ENCODE measurements at places on chromosomes 6 and 20.

- no peak for DNase-seq
Observed at GRCh38 chr6:156713548-156713947, 63.6 kb upstream of the ARID1B start.

DNA sequence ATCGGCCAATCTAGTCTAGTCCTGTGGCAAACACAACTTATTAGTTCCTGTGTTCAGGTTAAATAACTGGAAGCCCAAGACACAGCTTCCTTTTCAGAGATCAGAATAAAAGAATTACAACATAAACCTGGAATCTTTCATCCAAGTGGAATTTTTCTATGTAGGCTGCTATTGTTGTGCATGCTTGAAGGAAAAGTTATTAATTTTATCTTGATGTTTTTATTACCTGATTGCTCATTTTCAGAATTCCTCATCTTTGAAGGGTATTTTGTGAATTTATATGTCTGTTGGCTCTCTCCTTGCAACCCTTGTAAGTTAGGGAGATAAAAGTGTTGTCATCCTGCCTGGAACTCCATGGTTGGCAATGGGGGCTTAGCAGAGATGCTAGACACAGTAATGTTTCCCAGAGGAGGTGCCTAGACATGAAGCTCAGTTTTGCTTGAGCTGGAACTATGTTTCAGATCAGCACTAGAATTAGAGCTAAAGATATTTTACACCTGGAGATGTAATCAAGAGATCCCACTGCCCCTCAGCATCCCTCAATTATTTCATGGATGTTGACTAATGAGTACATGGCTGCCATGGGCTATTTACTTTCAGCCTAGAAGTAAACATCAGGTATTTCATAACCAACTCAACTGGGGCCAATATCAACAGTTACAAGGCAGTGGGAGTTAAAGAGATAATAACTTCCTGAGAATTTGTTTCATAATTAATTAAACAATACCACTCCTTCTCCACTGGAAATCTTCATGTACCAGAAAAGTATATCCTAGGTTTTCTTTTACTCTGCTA lies 367.0 kb upstream of the MARCKS start:
- no peak for DNase-seq

- no peak for DNase-seq
Observed at GRCh38 chr6:109031416-109031815, 63.2 kb downstream of the SESN1 start.

DNA sequence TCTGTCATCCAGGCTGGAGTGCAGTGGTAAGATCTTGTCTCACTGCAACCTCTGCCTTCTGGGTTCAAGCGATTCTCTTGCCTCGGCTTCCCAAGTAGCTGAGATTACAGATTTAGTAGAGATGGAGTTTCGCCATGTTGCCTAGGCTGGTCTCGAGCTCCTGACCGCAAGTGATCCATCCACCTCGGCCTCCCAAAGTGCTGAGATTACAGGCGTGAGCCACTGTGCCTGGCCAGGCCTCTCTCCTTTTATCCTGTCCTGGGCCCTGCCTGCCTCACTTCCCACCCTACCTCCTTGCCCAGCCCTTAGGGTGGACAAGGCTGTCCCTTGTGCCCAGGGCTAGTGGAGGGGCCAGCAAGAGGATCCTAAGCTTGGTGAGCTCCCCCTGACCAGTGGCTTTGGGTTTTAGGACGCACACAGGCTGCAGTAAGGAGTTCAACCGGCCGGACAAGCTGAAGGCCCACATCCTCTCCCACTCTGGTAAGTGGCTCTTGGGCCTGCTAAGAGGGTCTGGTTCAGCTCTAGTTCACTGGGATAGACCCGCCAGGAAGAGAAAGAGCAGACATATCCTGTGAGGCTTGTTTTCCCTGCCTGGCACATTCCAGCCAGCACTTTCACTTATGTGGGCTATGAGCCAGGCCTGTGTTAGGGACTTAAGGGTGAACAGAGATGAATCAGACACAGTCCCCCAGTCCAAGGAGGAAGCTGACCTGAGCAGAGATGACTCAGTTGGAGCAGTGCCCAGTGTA lies 21.9 kb upstream of the CHMP4B start:
- no peak for DNase-seq

GRCh38 chr6:91485047-91485446 lies 898.2 kb upstream of the MAP3K7 start:
- no peak for DNase-seq

DNA sequence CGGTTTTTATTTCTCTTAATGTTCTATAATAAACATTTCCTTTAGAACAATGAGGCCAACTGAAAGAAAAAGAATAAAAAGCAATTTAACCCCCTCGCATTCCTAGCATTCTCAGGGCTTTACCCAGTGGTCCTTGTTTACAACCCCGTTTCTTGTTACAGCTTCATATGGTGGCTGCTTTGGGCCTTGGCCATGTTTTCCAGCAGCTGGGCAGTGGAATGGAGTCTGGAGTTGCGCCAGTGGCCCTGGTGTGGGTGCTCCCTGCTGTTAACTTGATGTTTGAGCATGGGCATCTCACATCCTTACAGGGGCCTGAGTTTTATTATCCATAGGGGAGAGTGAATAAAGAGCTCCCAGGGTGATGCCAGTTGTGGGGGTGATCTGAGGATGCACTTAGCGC lies 18.8 kb downstream of the EFCAB8 start:
- no peak for DNase-seq

- no peak for DNase-seq
Observed at GRCh38 chr6:126614642-126615504, 275.0 kb downstream of the CENPW start.

DNA sequence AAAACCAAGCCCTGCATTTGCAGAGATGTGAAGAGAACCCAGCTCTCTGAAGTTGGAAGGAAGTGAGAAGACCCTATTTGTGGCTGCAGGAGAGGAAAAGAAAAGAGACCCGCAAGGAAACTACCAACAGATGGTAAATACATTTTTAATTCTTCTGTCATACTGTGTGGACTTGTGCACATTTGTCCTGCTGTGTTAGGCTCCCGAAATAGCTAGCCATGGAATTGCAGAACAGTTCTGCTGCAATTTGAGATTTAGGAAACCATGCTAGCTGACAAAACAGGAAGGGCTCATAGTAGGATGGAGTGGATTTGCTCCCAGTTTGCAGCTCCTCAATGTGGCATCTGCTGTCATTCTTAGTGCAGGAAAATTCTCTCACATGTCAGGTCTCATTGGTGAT lies 12.1 kb upstream of the ATXN1 start:
- no peak for DNase-seq

DNA sequence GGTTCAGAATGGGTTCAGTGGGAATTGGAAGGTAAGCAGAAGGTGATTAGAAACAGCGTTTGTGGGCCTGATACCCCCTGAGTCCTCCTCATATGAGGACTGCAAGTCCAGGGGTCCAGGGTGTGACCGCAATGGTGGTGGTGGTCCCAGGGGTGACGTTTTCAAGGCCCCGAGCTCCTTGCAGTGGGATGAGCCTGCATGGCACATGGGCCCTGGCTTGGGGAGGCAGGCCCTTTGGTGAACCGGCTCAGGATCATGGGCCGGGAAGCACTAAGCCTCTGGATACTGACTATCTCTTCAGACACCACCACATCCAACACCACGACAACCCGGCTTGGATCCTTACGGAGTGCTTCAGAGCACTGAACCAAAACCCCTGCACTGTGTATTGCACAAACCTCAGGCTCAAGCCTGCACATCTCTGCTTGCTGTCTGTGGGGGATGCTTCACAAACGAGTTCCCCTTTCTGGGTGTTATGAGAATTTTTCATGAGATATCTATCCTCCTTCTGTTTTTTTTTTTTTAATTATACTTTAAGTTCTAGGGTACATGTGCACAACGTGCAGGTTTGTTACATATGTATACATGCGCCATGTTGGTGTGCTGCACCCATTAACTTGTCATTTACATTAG lies 67.9 kb downstream of the STK35 start:
- no peak for DNase-seq

DNA sequence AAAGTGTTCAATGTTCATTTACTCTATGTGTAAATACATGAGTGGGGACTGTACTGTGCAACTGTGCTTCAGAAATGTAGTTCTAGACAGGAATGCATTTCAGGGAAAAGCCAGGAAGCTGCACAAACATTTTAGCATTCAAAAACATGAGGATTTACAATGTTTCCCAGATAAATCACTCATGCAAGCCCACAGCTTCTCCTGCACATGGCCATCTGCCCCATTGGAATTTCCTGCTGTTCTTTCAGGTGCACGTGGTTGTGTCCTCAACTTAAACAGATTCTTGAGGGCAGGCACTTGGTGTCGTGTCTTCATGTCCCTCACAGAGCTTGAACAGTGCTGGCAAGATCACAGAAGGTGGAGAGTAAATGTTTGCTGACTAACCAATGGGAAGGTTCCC lies 101.5 kb downstream of the UNC5CL start:
- DNase-seq = no peak

DNA sequence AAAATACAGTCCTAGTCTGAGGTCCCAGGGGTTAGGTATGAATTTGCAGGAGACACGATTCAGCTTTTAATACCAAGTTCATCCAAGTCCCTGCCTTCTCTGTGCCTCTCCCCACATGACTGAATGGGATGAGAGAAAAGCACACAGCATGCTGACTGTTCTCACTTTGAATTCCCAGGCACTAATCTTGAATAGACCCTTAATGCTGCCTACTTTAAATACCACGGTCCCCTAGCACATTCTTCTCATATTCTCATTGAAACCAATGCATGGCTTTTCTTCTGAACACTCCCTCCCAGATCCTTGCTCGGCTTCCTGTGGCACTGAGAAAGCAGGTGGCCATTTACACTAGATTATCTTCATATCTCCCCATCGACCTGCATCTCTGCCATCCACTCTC lies 30.1 kb upstream of the SCAF8 start:
- no peak for DNase-seq

- peak; percentile 71 for DNase-seq
Observed at GRCh38 chr6:11653028-11653583, 115.6 kb downstream of the TMEM170B start.

GRCh38 chr20:20304942-20305341 lies 63.0 kb upstream of the INSM1 start:
- DNase-seq = no peak

DNA sequence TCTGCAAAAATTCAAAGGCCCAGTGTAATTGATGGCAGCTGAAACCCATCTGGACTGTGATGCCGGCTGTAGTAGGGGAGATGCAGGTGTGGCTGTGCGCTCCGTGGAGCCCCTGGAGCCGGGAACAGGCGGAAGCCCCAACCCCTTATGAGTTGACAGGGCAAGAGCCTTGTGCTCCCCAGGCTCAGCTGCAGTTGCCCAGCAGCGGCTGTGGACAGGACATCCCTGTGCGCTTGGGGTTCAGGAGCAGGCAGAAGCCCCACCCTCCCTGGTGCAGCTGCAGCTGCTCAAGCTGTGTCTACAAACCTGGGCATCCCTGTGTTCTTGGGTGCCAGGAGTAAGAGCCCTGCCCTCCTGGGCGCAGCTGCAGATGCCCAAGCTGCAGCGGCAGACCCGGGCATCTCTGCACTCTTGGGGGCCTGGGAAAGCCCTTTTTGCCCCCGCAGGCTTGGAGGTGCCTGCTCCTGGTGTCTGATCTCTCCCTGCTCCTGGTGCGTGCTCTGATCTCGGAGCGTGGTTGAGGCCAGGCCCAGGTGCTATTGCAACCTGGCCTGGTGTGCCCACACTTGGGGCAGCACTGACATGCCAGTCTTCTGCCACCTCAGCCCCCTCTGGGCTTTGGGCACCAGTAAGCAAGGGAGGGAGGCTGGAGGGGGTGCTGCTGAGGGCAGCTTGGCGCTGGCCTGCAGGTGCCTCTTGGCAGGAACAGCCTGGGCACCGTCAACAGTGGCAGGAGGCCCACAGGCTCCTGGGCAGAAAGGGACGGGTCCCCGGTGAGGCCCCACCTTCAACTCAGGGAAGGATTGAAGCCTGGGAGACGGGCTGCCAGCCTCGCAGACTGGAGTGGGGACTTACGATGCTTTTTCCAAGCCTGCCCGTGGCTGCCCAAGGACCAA lies 30.3 kb downstream of the OR2J2 start:
- DNase-seq = no peak

- DNase-seq = no peak
Observed at GRCh38 chr6:6661684-6662083, 73.2 kb downstream of the LY86 start.

DNA sequence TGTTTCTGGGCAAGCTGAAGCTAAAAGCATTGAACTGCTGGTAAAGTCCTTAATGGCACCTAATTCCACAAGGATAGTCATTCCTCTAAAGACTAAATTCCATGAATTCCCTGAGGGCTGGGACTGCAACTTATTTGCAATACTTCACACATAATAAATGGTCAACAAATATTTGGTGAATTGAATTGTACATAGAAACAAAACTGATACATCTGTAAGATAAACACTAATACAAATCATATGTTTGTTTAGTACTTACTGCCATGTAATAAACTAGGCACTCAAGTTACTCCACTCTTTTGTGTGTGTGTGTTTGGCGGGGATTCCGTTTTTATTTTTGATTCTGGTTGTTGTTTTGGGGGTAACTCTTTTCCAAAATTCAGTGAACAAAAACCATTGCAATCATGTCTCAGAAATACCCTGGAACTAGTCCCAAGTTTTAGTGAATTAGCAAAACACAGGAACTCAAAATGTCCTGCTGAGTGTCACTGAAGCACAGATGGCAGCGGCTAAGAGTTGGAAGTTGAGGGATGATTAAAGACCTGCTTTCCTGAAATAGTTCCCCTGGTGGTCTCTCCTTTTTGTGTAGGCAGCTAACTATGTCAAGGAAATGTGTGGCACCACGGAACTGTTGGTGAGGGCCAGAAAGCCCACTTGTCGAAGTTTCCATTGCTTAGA lies 74.8 kb upstream of the SNRPB2 start:
- no peak for DNase-seq

GRCh38 chr6:134706806-134707205 lies 243.1 kb downstream of the ALDH8A1 start:
- DNase-seq = no peak

DNA sequence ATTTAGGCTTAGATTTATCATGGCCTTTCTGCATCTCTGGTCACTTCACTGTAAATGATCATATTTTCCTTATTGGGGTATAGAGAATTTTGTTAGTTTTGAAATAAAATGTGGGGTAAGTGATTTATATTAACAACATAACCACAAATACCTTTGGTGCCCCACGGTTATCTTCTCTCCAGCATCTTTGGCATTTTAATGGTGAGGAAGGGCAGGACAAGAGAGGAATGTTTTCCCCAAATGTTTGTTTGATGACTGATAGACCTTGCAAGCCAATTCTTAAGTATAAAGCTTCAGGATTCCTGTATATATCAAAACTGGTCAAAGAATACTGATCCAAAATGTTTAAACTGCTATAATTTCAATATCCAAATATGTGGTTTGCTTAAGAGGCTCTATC lies 171.6 kb upstream of the SMLR1 start:
- DNase-seq = no peak

- DNase-seq = peak; percentile 96
Observed at GRCh38 chr20:48738399-48739304, 89.1 kb downstream of the PREX1 start.

- DNase-seq = no peak
Observed at GRCh38 chr20:37228656-37229055, 33.0 kb downstream of the GHRH start.

- peak; percentile 21 for DNase-seq
Observed at GRCh38 chr6:129733290-129733689, 23.3 kb upstream of the ARHGAP18 start.

- no peak for DNase-seq
Observed at GRCh38 chr20:17273717-17274116, 46.9 kb downstream of the PCSK2 start.

GRCh38 chr6:147508042-147508865 lies at the start of gene SAMD5:
TSS of gene SAMD5 (plus strand) at chr6:147508690. CDS start at chr6:147508929, 239 bp downstream.
- DNase-seq = peak; percentile 34

Data from activated CD4-positive, alpha-beta T cell treated with anti-CD3 and anti-CD28 coated beads, Interleukin-10, Interleukin-2, amounts not matched to agents 100 ng/mL and 50 ng/mL, durations not matched to agents 16 hours and 8 hours (primary cell).